ENCODE measurements at places on chromosomes 2 and 18. TPM values are rescaled to one million over a fixed set of nuclear protein-coding genes. Genes with fewer than 3 reads are reported as not detected.

Gene NAPG
- total RNA-seq: 20.2 TPM

Gene MYL1
- not detected for total RNA-seq

Gene SERPINB2
- total RNA-seq: not detected

Gene AQP4
- total RNA-seq: not detected

Gene L3MBTL4
- 0.10 TPM for total RNA-seq

Gene IHH
- total RNA-seq: not detected

- H3K4me3 ChIP-seq: no peak overlapping the region
- H3K36me3 ChIP-seq: no peaks in the 10 kb centered on the region
- no peak overlapping the region for H3K27ac ChIP-seq
- H3K4me1 ChIP-seq: peaks cover 18% of the 10 kb centered on the region
Measured at GRCh38 chr18:59265974-59266369, 7.3 kb downstream of the RAX start.

DNA sequence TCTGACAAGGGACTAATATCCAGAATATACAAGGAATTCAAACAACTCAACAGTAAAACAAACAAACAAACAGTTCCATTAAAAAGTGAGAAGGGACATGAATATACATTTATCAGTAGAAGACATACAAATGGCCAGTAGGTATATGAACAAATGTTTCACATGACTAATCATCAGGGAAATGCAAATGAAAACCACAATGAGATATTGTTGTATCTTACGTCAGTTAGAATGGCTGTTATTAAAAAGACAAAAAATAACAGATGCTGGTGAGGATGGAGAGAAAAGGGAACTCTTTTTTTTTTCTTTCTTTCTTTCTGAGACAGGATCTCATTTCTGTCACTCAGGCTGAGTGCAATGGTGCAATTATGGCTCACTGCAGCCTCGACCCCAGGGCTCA, 175.5 kb downstream of the CAMKMT start:
- H3K36me3 ChIP-seq: peaks cover 5% of the 10 kb centered on the region
- peaks cover 2% of the 10 kb centered on the region for H3K4me1 ChIP-seq
- DNase-seq: no peak
- H3K27ac ChIP-seq: no peak overlapping the region

GRCh38 chr18:56062931-56063330, 474.9 kb upstream of the TCF4 start:
- H3K36me3 ChIP-seq: no peaks in the 10 kb centered on the region
- H3K27ac ChIP-seq: no peak overlapping the region
- no peaks in the 10 kb centered on the region for H3K27me3 ChIP-seq

- H3K4me1 ChIP-seq: no peaks in the 10 kb centered on the region
- H3K27ac ChIP-seq: no peak overlapping the region
- H3K36me3 ChIP-seq: no peaks in the 10 kb centered on the region
- no peaks in the 10 kb centered on the region for H3K27me3 ChIP-seq
Measured at GRCh38 chr18:78292618-78293380, 686.8 kb upstream of the SALL3 start.

DNA sequence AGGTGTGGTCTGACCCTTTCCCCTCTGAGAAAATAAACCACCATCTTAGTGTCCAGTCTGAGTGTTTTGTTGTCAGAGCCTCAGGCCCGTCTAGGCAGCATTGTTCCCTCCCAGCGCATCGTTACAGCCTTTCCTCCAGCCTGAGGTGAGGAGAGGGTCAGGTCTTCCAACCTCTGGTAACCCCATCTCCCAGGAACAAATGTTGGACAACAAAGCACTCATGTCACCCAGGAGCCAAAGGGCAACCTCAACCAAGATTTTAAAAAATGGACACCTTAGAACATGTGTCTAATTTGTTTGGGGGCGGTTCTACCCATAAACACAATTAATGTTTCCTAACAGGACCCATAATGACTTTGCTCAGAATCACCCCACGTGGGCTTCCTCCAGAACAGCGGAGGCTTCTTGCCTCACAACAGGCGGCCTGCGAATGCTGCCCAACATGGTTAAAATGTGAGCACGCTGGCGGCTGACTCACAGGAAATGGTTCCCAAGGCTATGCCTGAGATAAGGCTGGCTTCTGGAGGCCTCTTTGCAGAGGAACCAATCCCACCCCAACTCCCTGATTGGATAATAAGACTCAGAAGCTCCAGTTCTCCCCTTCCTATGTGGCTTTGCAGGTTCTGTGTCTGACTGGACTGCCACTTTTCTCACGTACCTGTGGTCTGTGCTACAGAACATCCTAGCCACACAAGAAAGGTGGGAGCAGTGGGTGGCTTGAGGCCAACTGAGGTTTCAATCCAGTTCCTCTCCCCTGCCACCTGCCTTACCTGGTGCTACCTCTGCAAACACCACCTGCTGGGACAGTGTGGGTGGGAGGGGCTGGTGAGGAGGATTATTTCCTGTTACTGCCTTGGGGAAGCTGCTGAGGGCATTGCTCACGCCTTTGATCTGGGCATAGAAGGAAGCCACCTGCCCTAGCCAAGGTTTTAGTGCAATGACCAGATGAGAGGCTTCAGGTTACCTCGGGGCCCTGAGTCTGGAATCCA, 108.8 kb downstream of the B3GNT2 start:
- H3K4me1 ChIP-seq: peaks cover 66% of the 10 kb centered on the region
- H3K36me3 ChIP-seq: no peaks in the 10 kb centered on the region
- peak overlapping the region; percentile 30 for H3K4me3 ChIP-seq
- no peaks in the 10 kb centered on the region for H3K27me3 ChIP-seq

DNA sequence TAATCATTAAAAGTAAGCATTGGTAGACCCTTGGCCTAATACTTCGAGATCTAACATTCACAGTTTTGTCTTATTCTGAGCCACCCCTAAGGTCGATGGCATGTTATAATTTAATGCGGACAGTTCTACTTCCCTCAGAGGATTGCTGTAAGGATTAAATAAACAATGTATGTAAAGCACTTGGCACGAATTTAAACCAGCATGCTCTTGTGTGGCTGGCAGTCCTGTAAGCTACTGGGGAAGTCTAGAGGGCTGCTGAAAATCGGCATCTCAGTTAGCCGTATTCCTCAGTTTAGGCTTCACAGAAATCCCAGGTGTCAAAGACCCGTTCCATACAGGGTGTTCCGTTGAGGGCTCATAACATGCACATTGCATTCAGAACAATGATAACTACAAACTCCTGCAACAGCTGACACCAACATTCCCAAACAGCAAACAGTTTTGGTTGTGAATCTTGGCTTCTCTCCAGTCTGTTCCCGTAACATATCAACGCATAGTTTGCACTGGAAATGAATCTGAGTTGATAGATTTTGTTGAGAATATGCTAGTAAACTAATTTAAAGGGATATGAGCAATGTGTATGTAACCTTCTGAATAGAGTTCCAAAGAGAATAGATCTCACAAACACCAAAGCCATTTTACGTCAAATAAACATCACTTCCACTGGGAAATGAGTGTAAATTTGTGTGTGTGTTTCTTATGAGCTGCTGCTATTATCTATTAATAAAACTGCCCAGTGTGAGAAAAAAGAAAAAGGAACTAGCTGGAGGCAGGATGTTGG, 52.2 kb upstream of the ACKR3 start:
- H3K4me3 ChIP-seq: no peak overlapping the region
- no peaks in the 10 kb centered on the region for H3K27me3 ChIP-seq
- H3K36me3 ChIP-seq: no peaks in the 10 kb centered on the region
- H3K4me1 ChIP-seq: no peaks in the 10 kb centered on the region
- H3K27ac ChIP-seq: no peak overlapping the region
- DNase-seq: no peak

DNA sequence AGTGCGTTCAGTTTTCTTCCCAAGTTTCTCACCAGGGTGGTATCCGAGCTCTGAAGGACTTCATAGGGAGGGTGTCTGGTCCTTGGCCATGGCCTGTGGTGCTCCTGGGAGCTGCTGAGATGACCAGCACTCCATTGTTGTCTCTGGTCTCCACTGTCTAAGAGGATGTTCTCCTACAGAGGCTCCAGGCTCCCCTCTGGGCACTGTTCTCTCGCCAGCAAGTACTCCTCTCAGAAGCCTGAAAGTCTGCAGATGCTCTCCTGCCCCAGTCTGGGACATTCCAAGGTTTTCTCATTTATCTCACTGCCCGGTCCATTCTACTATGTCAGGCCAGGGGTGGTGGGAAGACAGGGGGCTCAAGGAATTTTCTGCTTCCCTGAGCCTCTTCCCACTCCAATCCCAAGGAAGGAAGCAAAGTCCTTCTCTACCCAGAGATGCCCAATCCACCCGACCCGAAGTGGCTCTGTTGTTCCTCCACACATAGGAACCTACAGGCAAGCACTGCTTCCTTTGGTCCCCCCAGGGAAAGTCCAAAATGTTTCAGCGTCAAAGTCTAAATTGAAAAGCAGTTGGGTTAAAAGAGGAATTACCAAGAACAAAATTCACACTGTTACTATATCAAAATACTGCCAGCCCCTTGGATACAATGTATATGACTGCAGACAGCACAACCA, 110.5 kb downstream of the GYPC start:
- H3K27me3 ChIP-seq: no peaks in the 10 kb centered on the region
- DNase-seq: no peak
- H3K4me1 ChIP-seq: peaks cover 41% of the 10 kb centered on the region
- H3K27ac ChIP-seq: no peak overlapping the region
- H3K4me3 ChIP-seq: no peak overlapping the region

DNA sequence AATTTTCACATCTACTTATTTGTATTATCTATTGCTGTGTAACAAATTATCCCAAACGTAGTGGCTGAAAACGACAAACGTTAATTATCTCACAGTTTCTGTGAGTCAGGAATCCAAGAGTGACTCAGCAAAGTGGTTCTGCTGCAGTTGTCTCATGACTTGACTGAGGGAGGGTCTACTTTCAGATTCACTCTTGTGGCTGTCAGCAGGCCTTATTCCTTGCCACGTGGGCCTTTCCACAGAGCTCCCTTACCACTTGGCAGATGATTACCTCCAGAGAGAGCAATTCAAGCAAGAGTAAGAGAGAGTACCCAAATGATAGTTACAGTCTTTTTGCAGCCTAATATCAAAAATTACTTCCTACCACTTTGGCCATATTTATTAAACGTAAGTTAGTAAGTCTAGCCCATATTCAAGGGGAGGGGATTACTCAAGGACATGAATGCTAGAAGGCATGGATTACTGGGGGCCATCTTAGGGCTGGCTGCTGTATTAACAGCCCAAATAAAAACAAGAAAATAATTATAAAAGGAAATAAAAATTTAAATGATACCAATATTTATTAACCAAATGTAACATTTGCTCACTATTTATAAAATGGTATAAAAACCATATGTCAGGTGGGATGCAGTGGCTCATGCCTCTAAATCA, 48.7 kb upstream of the NBEAL1 start:
- H3K36me3 ChIP-seq: no peaks in the 10 kb centered on the region
- no peak overlapping the region for H3K4me3 ChIP-seq
- peaks cover 4% of the 10 kb centered on the region for H3K4me1 ChIP-seq
- no peak overlapping the region for H3K27ac ChIP-seq
- no peaks in the 10 kb centered on the region for H3K27me3 ChIP-seq

DNA sequence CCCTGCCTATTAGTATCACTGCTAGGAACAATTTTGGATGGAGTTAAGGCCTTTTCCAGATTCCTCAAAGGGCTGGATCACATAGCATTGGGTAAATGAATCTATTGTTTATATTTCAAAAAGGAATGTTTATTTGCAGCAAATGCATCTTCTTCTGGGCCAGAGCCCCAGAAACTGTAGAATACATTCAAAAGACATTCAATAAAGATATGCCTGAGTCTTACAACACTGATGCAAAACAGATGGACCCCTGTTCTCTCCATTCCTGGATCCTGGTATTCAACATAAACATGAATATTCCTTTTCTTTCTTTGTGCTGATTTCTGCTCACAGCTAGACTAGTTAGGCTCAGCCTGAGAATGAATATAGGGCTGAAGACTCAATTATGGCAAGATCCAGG, 227.2 kb upstream of the KLHL29 start:
- H3K4me3 ChIP-seq: no peak overlapping the region
- H3K4me1 ChIP-seq: no peaks in the 10 kb centered on the region
- peaks cover 3% of the 10 kb centered on the region for H3K27me3 ChIP-seq

- H3K4me3 ChIP-seq: no peak overlapping the region
- peak; percentile 74 for DNase-seq
- no peaks in the 10 kb centered on the region for H3K36me3 ChIP-seq
- no peaks in the 10 kb centered on the region for H3K4me1 ChIP-seq
- H3K27ac ChIP-seq: no peak overlapping the region
Measured at GRCh38 chr2:88831792-88832248, 140.3 kb downstream of the RPIA start.

GRCh38 chr2:28406276-28407096, 13.8 kb downstream of the FOSL2 start:
- H3K27me3 ChIP-seq: no peaks in the 10 kb centered on the region
- H3K36me3 ChIP-seq: peaks cover 86% of the 10 kb centered on the region
- H3K4me3 ChIP-seq: no peak overlapping the region
- DNase-seq: peak; percentile 50

- peak overlapping the region; percentile 47 for H3K27ac ChIP-seq
- no peak overlapping the region for H3K4me3 ChIP-seq
- H3K27me3 ChIP-seq: no peaks in the 10 kb centered on the region
- no peak for DNase-seq
- peaks cover 41% of the 10 kb centered on the region for H3K36me3 ChIP-seq
Measured at GRCh38 chr2:84850471-84850870, 30.4 kb downstream of the TRABD2A start.

GRCh38 chr18:2534906-2535305, 36.4 kb downstream of the METTL4 start:
- peaks cover 13% of the 10 kb centered on the region for H3K36me3 ChIP-seq
- H3K27me3 ChIP-seq: no peaks in the 10 kb centered on the region

- peaks cover 3% of the 10 kb centered on the region for H3K4me1 ChIP-seq
- H3K27me3 ChIP-seq: peaks cover 12% of the 10 kb centered on the region
- no peak overlapping the region for H3K27ac ChIP-seq
- H3K36me3 ChIP-seq: no peaks in the 10 kb centered on the region
Measured at GRCh38 chr2:60260639-60261296, 292.7 kb downstream of the BCL11A start.

GRCh38 chr18:21051620-21052019, 60.0 kb downstream of the ROCK1 start:
- H3K4me1 ChIP-seq: peaks cover 34% of the 10 kb centered on the region
- no peak for DNase-seq
- no peaks in the 10 kb centered on the region for H3K27me3 ChIP-seq

All from activated naive CD4-positive, alpha-beta T cell treated with anti-CD3 and anti-CD28 coated beads for 36 hours (primary cell).